ENCODE measurements at places on chromosomes 4 and X.

DNA sequence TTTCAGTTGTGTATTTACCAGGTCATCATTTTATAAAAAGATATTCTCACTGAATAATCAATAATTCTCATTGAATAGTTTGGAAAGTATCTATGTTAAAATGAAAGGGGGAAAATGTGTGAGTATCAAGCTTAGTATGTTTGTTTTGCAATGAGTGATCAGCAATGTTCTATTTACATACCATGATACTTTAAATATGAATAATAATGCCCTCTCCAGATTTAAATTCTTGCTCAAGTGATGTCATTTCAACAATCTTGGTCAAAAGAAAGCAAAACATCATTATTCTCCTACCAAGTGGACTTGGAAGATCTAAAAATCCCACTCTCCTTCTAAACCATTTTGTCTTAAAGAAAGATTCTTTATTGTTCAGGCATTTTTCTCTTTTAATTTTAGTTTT lies 42.1 kb upstream of the ANKRD50 start:
- no peak for DNase-seq

- DNase-seq: no peak
These were observed 43.7 kb downstream of the DDX3X start for GRCh38 chrX:41377624-41378023.

DNA sequence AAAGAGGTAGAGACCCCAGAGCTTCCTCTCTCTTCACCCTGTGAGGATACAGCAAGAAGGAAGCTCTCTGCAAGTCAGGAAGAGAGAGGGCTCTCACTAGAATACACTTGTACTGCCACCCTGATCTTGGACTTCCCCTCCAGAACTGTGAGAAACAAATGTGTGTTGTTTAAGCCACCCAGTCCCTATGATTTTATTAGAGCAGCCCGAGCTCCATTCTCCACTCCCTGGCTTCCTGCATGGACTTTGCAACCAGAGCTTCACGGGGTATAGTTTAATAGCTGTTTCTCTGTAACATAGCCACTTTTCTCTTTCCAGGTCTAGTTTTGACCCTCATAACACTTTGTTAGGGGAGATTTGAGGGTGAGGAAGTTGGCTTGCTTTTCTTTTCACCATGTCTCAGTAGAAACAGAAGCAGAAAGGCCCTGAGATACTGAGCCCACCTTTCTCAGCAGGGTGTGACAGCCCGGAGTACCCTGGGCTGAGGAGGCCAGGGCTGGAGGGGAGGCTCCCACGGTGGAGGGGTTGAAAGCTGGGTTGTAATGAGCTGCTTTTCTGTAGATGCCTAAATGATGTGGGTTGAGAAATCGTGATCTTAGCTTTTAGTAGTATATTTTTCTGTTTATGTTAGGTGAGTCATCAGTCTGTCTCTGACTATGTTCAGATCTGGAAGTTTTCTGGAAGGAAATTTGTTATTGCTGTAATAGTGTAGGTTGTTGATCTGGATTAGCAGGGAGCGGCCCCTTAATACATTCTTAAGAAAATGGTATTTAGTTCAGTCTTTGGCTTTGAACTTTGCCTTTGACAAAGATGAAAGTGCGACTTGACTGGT lies 118.6 kb downstream of the PTTG2 start:
- peak; percentile 82 for DNase-seq

DNA sequence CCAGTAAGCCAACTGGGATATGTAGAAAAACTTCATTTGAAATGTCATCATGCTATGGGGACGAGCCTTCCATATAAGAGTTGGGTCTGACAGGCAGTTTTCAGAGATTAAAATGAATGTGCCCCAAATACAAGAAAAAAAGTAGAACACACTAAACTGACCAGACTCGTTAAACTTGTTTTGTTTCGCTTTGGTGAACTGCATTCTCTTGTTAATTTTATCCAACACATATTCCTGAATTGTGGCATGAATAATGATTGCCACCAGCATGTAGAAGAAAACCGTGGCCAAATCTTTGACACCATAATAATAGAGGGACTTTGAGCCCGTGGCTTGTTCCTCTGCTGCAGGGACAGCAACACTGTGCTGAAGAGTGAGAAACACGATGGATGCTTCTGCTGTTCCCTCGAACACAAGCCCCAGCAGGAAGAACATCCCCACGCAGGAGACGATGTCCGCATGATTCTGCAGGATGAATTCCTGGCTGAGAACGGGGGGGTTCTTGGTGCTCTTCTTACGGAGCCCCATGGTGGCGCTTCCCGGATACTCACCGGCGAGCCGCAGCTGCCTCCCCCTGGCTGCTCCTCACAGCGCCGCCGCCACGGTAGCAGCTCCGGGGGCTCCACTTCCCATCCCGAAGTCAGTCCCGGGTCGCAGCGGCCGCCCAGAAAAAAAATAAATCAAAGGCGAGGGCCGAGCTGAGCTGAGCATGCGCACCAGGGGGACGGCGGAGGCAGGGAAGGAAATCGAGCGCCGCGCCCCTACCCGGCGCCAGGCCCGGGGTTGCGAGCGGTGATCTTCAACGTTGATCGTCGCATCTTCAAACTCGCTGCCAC lies at the start of gene TRAM1L1:
Gene TRAM1L1 (minus strand): TSS at position 711 of the 836 bp plus-strand sequence. CDS start 183 bp downstream, at position 528.
- no peak for DNase-seq

DNA sequence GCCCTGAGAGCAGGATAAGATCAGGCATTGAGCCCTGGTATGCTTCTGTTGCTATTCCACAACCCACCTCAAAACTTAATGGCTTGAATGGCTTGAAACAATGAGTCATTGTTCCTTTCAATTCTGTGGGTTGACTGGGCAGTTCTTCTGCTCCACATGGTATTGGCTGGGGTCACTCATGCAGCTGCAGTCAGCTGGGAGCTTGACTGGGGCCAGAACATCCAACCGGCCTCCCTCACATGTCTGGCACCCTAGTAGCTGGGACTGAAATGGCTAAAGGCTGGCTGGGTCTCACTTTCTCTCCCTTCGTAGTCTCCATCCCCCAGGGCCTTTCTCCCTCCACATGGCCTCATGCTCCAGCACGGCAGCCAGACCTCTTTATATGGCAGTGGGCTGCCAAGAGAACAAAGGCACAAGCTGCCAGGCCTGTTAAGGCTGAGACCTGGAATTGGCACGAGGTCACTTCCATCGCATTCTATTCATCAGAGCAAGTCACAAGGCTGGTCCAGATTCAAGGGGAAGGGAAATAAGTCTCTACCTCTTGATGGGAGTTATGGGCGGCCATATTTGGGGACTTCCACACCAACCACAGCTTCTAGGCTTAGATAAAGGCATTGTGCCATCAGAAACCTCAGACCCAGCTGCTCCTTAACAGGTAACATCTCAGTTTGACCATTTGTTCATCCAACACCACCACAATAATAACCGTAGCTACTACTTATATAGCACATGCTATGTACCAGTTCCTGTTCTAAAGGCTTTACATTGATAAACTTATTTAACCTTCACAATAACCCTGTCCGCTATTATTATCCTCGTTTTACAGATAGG lies 159.7 kb upstream of the ATP6AP2 start:
- no peak for DNase-seq

DNA sequence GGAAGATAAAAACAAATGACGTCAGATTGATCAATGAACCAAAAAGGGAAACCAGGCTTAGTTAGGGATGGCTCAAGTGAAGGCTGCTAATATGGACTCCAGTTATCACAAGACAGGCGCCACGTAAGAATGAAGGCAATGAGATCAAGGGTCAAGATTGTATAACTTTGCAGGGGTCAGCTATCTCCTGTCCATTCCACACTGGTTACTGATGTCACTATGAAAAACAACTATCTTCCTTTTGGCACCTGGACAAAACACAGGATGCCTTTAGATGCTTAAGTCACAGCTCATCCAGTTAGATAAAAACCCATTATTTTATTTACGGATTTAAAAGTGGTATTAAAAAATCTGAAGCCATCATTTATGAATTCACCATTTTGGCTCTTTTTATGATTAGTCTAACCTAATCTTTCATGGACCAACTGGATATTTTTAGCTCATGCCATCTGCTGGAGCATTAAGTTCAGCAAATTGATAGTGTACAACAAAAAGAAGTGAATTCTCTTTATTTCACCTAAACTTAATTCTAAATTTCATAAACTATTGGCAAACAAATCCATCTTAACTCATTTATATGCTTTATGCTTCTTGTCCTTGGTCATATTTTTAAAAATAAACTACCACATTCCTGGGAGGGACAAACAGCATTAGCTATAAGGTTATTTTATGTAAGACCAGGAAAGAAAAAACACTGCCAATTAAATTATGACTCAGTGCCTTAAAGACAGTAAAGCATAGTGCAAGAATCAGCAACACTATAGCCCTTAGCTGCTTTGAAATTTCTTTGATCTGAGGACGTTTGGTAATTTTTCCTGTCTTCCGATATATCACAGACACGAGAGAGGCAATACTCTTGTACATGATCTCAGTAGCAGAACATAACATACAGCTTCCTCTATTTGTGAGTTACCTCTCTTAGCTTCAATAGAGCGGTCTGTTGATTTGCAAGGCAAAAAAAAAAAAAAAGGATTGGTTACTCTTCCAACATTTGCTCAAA lies 27.0 kb downstream of the DHX15 start:
- DNase-seq: peak; percentile 9

GRCh38 chr4:38902695-38903094 lies 35.1 kb downstream of the FAM114A1 start:
- DNase-seq: no peak

- peak; percentile 66 for DNase-seq
These were observed 87.7 kb downstream of the COL25A1 start for GRCh38 chr4:109214622-109215301.

- no peak for DNase-seq
These were observed 269.9 kb upstream of the NRK start for GRCh38 chrX:105552395-105552794.

DNA sequence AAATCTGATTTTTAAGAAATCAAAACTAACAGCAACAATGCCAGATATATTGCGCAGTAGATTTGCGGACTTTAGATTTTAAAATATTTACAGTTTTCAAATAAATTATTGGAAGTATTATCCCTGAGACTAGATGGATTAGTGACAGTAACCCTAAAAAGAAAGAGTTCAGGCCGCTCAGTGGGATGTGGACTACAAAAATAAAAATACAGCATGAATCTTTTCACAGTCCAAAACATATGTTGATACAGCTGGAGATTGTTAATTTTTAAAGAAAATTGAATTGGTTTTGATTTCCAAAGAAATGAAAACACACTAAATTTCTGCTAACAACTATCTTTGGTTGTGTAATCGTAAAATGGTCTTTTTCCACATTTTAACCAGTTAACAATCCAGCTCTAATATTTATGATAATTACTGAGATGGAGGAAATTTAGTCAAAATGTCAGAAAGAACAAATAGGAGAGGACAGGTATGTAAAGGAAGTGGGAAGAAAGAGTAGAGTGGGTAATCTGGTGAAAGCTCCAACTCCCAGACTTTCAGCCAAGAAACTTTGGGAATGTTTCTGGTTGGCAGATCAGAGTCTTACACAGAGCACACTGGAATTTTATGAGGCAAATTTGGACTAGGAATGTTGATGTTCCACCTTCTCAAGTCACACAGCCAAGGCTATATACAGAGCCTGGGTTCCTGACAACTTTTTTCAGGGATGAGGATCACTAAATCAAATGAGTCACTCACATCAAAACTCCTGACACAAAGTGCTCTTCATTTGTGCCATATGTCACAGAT lies 15.1 kb downstream of the C4orf36 start:
- DNase-seq: no peak

DNA sequence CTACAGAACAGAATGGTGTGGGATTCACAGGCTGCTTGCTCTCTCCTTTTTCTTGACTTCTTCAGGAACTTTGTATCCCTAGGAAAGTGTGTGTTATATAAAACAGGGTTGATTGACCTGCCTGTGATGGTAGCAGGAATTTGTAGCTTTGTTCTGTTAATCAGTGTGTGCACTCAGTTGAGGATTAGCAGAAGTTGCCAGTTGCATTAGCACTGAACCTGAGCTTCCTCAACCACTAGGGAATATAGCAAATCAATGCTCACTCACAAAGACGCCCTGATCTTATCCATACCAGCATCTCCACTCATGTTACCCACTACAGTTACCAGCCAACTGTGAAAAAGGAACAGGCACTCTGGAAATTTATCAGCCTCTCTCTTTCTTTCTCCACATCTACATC lies 319.1 kb upstream of the EMCN start:
- no peak for DNase-seq
